A673 (cell line): ENCODE measurements at places on chromosomes 7 and 10.

- no peak for DNase-seq
Measured at GRCh38 chr7:155357573-155358041, 59.9 kb downstream of the INSIG1 start.

GRCh38 chr10:78186572-78186971, 152.9 kb downstream of the RPS24 start:
- DNase-seq, result no peak

DNA sequence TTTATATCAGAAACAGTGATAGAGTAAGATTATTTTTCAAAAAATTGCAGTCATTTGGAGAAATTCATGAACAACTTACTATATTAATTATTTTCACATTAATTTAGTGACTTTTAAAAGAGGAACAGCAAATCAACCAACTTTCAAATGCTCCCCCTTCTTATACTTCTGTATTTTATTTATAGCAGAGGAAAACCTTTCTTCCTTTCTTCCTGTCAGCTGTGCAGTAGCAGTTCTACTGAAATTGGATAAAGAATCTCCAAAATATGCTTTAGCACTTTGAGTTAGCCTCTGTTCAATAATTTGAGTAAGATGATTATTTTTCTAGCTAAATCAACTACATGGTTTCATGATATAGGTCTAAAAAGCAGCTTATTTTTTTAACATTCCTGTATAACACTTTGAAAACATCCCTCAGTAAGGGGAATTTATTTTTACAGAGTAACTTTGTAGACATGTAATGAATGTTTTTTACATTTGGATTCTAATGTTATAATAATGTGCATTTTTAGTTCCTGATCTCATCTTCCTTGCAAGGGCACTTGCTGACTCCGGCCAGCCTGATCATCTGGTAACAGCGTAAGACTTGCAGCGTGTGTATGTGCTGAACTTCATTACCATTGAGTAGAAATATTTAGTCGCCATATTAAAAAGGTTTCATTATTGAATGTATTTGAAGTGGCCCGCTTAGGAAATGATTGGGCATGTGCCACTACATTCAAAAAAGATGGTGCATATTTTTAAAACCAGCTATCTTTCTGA, 158.3 kb upstream of the HDAC9 start:
- no peak for DNase-seq

GRCh38 chr10:75265856-75266255, 30.1 kb upstream of the COMTD1 start:
- DNase-seq, result no peak

DNA sequence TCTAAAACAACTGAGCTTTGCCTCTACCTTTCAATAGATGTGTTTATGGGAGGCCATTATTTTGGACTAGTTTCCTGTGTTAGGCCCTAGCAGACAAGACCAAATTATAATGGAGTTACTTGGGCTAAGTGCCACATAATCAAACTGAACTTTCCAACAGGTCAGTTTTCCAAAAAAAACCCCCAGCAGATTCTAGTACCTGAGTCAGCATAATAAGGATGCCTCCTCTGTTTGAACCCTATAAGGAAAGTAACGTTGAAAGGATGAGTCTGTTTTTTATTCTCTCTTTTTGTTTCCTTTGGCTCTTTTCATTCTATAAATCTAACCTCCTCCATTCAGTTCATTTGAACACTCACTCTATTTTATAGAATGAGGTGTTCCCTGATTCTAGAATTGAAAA, 148.1 kb upstream of the FAM3C start:
- DNase-seq, result no peak

- DNase-seq, result peak; percentile 93
Measured at GRCh38 chr10:117345143-117345542, 30.1 kb downstream of the PDZD8 start.

DNA sequence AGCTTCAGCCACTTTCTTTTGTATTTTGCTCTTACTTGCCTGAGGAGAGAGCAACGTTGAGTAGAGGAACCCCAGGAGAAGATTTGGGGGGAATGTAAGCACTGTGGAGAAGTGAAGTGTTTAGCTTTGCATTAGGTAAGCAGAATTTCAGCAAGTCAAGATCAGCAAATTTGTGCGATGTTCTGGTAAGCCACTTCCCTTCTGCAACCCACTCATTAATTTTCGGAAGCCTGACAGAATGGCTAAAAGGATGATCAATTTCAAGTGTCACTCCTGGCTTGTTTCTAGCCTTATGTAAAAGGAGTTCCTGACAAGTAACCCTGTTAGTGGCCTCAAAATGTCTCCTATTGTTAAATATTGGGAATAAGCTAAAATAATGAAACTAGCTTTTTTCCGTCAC, 48.5 kb upstream of the NXPH1 start:
- no peak for DNase-seq

DNA sequence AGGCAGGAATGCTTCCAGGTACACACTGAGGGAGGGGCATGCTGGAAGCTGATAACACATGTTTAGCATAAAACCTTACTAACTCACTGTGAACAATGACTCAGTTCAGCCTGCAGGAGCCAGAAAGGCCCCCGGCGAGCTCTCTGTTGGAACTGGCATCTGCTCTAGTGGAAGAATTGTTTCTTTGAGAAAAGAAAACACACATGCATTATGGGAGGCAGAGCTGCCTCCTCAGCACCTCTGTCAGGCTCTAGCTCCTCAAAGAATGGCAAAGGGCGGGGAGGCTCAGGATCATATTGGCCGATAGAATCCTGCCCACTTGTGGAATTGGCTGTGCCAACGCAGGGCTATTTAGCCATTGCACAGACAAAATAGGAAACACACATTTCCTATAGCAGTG, 338.3 kb downstream of the CXCL12 start:
- DNase-seq, result no peak

DNA sequence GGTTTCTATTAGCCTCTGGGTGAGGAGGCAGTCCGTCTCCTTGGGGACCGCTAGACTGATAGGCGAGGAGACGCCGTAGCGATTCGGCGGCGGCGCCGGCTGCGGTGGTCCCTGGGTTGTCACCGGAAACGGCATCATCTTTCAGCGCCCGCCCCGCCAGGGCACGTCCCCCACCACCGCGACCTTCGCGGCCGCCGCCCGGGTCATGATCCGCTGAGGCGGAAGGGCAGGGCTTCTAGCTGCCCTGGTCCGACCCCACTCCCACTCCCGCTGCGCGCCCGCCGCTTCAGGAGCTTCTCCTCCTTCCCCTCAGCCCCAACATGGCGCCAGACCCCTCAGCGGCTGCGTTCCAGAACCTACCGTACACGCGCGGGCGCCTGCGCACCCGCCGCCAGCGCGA, at the start of gene PAPOLB:
PAPOLB (minus strand) TSS at position 358 of the 400 bp plus-strand sequence; CDS start at position 138, 220 bp downstream.
- DNase-seq, result no peak

- no peak for DNase-seq
Measured at GRCh38 chr10:50426485-50426884, 175.2 kb upstream of the ASAH2 start.

DNA sequence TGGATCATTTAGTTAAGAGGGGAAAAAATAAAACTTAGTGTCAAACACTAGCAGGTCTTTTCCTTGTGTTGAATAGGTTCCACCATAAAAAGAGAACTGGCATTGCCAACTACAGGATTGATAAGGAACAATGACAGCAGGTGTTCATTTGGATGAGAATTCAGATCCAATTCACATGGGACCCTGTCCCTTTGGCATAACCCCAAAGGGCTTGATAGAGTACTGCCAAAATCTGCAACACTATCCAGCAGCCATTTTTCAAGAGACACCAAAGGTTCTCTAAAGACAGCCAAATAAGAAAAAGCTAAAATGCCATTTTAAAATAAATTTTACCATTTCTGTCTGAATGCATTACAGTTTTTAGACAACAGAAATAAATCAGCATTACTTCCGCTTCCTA, 422.3 kb downstream of the DGKB start:
- no peak for DNase-seq

DNA sequence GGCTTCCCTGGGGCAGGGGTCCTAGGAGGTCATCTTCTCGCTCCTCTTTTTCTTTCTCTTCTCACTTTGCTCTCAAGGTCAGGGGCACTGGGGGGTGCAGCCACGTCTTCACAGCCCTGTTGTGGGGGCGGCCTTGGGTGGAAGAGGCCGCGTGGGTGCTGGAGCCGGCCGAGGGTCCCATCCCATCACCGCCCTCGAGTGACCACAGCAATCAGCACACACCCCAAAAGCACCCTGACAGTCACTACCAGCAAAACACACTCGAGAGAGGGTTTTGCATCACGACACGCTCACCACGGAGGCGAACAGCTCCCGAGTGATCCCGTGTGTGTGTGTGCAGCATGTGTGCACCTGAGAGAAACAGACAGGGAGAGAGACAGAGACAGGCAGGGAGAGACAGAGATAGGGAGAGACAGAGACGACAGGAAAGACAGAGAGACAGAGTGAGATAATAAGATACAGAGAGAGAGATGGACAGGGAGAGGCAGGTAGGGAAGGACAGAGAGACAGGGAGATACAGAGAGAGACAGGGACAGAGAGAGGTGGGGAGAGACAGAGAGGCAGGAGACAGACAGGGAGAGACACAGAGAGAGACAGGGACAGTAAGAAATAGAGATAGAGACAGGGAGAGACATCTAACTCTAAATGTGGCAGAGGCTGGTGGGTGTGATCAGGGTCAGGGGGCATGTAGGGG, 100.9 kb downstream of the WDR37 start:
- no peak for DNase-seq

DNA sequence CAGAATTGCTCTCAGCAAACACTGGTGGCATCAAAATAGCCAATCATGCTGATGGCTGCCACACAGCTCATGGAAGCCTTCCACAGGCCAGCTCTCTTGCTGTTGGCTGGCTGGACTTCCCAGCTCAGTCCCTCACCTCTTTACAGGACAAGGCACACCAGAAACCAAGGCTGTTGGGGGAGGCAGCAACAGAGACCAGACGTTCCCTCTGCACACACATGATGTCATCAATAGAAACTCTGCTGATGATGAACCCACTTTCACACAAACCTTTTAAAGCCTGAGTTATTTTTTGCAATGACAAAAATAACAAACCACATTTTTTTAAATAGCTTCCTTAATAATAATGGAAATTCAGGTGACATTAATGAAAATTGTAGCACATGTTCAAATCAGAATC, 300.9 kb upstream of the C7orf33 start:
- DNase-seq, result no peak

- no peak for DNase-seq
Measured at GRCh38 chr7:46321556-46322205, 400.6 kb upstream of the IGFBP3 start.

GRCh38 chr7:3408814-3409595, 108.0 kb downstream of the SDK1 start:
- DNase-seq, result no peak

GRCh38 chr10:124348801-124349200, 69.9 kb downstream of the OAT start:
- DNase-seq, result no peak

GRCh38 chr10:77548671-77549070, 88.9 kb downstream of the KCNMA1 start:
- DNase-seq, result no peak

DNA sequence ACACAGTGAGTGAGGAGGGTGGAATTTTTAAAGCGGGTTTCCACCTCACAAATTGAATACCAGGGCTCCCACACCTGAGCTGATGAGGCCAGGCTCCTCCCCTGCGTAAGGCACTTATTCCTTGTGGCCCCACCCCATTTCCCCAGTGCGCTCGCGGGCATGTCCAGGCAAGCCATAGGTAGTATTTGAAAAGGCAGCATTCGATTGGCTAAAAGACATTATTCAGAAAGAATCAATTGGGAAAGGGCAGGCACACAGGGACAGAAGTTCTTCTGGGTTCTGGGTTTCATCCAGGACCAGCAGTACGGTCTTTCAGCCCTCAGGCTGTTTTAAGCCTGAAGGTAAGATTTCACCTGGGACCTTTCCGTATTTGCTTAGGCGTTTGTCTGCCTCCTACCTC, 222.3 kb downstream of the BBS9 start:
- no peak for DNase-seq

DNA sequence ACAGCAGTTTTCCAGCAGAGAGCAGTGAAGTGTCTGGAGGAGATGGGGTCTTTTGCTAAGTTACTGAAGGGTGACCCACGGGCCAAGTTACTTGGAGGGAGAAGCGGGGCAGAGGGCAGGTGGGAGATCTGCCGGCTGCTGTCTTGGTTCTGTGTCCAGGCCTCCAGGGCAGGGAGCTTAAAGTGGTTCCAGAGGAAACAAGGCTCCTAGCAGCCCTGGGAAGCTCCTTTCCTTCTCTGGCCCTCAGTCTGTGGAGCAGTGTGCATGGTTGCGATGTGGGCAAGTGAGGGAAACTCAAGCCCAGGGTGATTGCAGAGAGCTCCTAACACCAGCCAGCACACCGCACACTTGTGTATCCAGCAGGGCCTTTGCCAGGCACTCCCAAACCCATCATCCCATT, 6.3 kb downstream of the GHRHR start:
- DNase-seq, result no peak

- no peak for DNase-seq
Measured at GRCh38 chr7:95190515-95190914, 133.8 kb downstream of the PON1 start.

- no peak for DNase-seq
Measured at GRCh38 chr7:18037609-18038008, 10.0 kb upstream of the PRPS1L1 start.
